ENCODE measurements at places on chromosomes 12 and 14. TPM values are rescaled to one million over a fixed set of nuclear protein-coding genes. Genes with fewer than 3 reads are reported as not detected.
A peak's percentile ranks its signal among the peaks of the same experiment; 100 is the strongest.

DNA sequence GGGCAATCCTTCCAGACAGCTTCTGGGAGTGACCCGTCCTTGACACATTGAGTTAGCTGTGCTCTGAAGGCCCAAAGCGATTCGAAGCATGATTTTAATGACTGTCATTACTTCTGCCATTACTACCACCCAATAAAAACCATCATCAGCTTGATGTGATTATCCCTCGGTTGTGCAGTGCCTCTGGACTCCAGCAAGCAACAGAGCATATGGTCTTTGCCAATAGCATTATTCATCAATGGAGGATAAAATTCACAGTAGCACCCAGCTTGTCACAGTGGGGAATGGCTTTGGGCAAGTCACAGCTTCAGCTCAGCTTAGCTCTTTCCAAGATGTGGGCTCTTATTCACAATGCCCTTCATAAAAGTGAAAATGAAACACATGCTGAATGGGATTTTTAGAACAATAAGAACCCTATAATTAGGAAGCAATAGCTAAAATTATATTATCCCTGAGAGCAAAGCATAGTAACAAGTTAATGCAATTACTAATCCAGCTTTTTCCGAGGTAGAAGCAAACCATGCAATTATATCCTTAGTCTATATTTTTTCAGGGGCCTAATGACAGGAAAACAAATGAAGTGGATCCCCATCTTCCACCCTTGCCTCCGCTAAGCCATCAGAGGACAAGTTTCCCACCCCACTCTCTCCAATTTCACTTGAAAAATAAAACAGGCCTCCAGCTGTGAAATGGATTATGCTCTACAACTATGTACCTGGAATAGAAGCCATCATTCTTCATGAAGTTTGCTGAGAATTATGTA is 163.0 kb upstream of the EEA1 start:
- no peak overlapping the region for H3K27ac ChIP-seq
- no peaks in the 10 kb centered on the region for H3K4me1 ChIP-seq
- no peaks in the 10 kb centered on the region for H3K36me3 ChIP-seq
- H3K4me3 ChIP-seq, result no peak overlapping the region
- DNase-seq, result no peak

SLC25A3 gene
- 1,140 TPM for total RNA-seq

DNA sequence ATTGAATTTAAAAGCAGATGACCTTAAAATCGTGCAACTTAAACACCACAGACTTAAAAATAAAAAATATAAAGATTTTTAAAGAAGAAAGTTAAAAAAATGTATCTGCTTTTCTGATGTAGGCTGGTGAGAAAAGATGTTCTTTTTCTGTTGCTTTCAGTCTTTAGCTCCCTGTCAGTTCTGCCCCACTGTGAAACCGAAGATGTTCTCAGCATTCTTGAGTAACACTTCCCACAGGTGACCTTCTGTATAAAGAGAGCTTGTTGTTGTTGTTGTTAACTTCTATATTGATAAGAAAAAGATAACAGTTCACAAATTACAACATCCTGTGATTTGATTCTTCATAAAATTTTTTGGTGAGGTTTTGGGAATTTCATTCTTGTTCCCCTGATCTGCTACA is 377.9 kb upstream of the RGS6 start:
- DNase-seq, result no peak
- no peak overlapping the region for H3K27ac ChIP-seq
- H3K4me3 ChIP-seq, result no peak overlapping the region
- no peaks in the 10 kb centered on the region for H3K27me3 ChIP-seq
- H3K36me3 ChIP-seq, result no peaks in the 10 kb centered on the region

GRCh38 chr12:1662761-1663439 is 28.0 kb upstream of the ADIPOR2 start:
- peaks cover 9% of the 10 kb centered on the region for H3K27me3 ChIP-seq
- peaks cover 9% of the 10 kb centered on the region for H3K4me1 ChIP-seq
- peak overlapping the region; percentile 16 for H3K4me3 ChIP-seq
- DNase-seq, result peak; percentile 65
- H3K27ac ChIP-seq, result no peak overlapping the region

DNA sequence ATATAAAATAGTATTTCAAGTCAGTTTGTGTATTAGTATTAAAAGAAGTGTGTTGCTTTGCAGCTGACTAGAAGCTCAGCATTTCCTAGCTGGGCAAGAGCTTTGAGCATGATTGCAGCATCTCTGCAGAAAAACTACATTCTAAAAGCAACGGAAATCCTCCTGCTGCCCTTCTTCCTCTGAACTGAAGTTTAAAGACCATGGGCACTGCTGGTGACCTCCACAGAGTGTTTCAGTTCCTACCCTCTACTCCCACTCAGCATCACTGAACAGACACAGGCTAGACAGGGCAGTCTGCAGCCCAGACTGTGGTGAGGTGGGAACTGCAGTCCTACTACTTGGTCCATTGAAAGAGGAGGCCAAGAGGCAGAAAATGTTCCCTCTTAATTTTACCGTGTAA is 59.0 kb downstream of the FAR2 start:
- no peaks in the 10 kb centered on the region for H3K27me3 ChIP-seq
- no peak overlapping the region for H3K27ac ChIP-seq
- no peaks in the 10 kb centered on the region for H3K4me1 ChIP-seq
- H3K4me3 ChIP-seq, result no peak overlapping the region
- DNase-seq, result no peak
- no peaks in the 10 kb centered on the region for H3K36me3 ChIP-seq

- H3K27ac ChIP-seq, result no peak overlapping the region
- H3K4me3 ChIP-seq, result no peak overlapping the region
- H3K27me3 ChIP-seq, result no peaks in the 10 kb centered on the region
- DNase-seq, result peak; percentile 92
- H3K4me1 ChIP-seq, result no peaks in the 10 kb centered on the region
Measured at GRCh38 chr14:56422703-56423213, 156.8 kb upstream of the TMEM260 start.

A2M gene
- 63.5 TPM for total RNA-seq

DNA sequence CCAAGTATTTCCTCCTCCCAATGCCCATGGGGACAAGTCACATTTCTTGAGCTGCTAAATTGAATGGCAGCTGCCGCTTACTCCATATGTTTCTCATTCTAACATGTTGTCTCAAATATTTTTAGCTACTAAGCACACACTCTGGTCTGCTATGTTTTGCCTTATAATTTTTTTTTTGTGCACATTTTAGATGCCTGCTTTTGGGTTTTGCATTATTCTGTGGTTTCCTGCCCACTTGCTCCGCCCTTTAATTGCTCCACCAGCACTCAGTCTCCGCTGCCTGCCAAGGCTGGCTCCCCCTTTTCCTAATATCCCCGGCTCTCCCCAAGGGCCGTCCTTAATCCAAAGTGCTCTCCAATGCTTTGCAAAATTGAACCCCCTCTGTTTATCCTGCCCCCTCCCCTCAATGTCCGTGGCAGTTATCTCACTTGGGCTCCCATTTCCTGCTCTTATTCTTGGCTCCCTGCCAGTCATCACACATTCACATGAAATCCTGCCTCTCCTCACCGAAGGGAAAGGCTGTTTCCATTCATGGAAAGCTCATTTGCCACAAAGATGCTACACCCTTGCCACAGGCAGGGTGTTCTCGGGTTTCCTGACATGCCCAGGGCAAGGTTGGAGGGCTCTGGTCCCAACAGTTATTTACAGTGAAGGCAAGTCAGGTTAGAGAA is 79.4 kb downstream of the C12orf75 start:
- DNase-seq, result peak; percentile 84
- no peaks in the 10 kb centered on the region for H3K4me1 ChIP-seq
- no peak overlapping the region for H3K27ac ChIP-seq

DNA sequence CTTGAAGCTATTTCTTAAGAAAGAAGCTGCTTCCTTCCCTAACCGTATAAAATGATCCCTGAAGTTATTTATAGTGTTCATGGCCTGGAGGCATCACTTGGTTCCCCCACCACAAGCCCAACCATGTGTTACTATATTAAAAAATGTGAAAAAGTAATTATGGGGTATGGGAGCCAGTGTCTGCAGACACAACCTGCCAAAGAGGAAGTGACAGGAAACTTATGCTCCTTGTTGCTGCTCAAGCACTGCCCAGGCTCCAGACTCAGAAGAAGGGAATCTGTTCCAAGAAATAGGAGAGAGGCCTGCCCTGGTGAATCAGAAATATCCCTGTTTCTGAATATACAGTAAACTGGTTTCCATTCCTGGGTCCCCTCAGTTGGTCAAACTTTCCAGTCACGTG is 217.2 kb upstream of the BMP4 start:
- no peaks in the 10 kb centered on the region for H3K36me3 ChIP-seq
- peaks cover 17% of the 10 kb centered on the region for H3K4me1 ChIP-seq
- H3K27me3 ChIP-seq, result no peaks in the 10 kb centered on the region
- no peak for DNase-seq
- no peak overlapping the region for H3K4me3 ChIP-seq

DNA sequence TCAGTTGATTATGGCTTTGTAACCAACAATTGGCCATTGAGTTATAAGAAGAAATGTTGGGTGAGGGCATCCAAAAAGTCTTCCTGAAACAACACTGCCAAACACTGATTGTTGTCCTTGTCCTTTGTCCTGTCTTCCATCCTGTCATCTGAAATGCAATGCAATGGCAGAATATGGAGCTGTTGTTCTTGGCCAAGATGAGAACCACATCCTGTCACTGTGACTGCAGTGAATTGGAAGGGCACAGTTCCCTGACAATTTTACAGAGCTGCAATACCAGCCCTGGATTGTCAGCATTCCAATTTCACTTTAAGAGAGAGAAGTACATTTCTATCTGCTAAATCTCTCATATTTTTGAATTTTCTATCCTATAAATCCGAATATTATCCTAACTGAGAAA is 613.3 kb downstream of the FLRT2 start:
- H3K27me3 ChIP-seq, result no peaks in the 10 kb centered on the region
- H3K27ac ChIP-seq, result no peak overlapping the region
- H3K36me3 ChIP-seq, result no peaks in the 10 kb centered on the region
- H3K4me3 ChIP-seq, result no peak overlapping the region
- DNase-seq, result no peak

AKAP3 gene
- 13.2 TPM for total RNA-seq

VWF gene
- 0.03 TPM for total RNA-seq

OR8S1 gene
- not detected for total RNA-seq

GRCh38 chr12:18320036-18320617 is 58.8 kb downstream of the PIK3C2G start:
- no peaks in the 10 kb centered on the region for H3K4me1 ChIP-seq
- H3K4me3 ChIP-seq, result no peak overlapping the region
- H3K27me3 ChIP-seq, result no peaks in the 10 kb centered on the region
- peak; percentile 81 for DNase-seq
- H3K36me3 ChIP-seq, result no peaks in the 10 kb centered on the region

DNA sequence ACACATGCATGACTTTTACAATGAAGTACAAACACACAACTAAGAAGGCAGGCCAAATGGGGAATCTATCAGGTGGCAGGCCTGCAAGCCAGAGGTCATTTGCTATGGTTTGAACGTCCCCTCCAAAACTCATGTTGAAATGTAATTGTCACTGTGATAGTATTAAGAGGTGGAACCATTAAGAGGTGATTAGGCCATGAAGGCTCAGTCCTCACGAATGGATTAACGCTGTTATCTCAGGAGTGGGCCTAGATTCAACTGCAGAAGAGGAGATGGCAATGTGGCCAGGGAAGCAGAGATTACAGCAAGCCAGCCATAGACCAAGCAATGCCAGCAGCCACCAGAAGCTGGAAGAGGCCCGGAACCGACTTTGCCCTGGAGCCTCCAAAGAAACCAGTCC is 13.5 kb upstream of the ACTR6 start:
- no peak for DNase-seq
- H3K4me1 ChIP-seq, result peaks cover 4% of the 10 kb centered on the region
- H3K27ac ChIP-seq, result peak overlapping the region; percentile 28
- H3K27me3 ChIP-seq, result no peaks in the 10 kb centered on the region
- H3K4me3 ChIP-seq, result no peak overlapping the region

PTHLH gene
- not detected for total RNA-seq

PSME1 gene
- 238 TPM for total RNA-seq

- no peaks in the 10 kb centered on the region for H3K27me3 ChIP-seq
- no peak overlapping the region for H3K4me3 ChIP-seq
- H3K4me1 ChIP-seq, result no peaks in the 10 kb centered on the region
- H3K27ac ChIP-seq, result no peak overlapping the region
- DNase-seq, result no peak
Measured at GRCh38 chr14:21347201-21347600, 36.6 kb downstream of the SUPT16H start.

GRCh38 chr14:78292003-78292402 is 121.8 kb downstream of the NRXN3 start:
- H3K27me3 ChIP-seq, result no peaks in the 10 kb centered on the region
- DNase-seq, result no peak
- no peaks in the 10 kb centered on the region for H3K36me3 ChIP-seq
- no peak overlapping the region for H3K4me3 ChIP-seq
- H3K4me1 ChIP-seq, result no peaks in the 10 kb centered on the region
- no peak overlapping the region for H3K27ac ChIP-seq

DNA sequence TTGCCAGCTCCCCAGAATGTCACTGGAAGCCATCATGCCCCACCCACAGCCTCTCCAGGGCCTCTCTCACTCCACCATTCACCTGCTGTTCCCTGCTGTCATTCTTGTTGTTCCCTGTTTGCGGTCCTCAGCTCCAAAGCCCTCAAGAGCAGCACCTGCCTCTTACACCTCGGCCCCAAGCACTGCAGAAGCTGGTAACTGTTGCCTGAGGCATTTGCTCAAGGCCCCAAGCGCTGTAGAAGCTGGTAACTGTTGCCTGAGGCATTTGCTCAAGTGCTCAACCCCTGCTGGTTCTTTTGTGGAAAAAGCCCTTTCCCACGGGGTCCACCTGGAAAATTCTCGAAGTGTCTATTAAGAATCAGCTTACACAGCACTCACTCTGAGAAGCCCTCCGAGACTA is 78.0 kb downstream of the ARL6IP4 start:
- DNase-seq, result no peak
- H3K4me1 ChIP-seq, result peaks cover 31% of the 10 kb centered on the region
- no peaks in the 10 kb centered on the region for H3K27me3 ChIP-seq
- H3K4me3 ChIP-seq, result no peak overlapping the region
- no peaks in the 10 kb centered on the region for H3K36me3 ChIP-seq

DNA sequence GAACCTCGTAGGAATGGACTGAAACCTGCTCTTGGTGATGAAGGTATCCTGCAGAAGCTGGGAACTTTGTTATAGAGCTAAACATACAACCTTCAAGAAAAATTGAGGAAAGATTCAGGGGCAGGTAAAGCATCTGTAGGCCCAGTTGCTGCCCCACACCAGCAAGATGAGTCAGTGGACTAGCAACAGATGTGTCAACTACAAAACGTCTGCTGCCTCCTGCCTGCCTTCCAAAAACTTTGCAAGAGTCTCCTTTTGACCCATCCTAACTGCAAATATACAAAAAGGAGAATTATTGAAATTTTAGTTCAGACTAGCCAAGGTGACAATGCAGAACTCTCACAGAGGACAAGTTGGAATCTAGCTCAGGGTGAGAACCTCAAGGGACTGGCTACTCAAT is 60.9 kb upstream of the TMTC1 start:
- no peaks in the 10 kb centered on the region for H3K27me3 ChIP-seq
- no peaks in the 10 kb centered on the region for H3K4me1 ChIP-seq
- no peak overlapping the region for H3K27ac ChIP-seq
- no peak overlapping the region for H3K4me3 ChIP-seq

- DNase-seq, result no peak
- H3K4me1 ChIP-seq, result no peaks in the 10 kb centered on the region
- no peak overlapping the region for H3K4me3 ChIP-seq
- H3K27me3 ChIP-seq, result no peaks in the 10 kb centered on the region
- no peaks in the 10 kb centered on the region for H3K36me3 ChIP-seq
Measured at GRCh38 chr12:22348208-22348607, 13.7 kb upstream of the ST8SIA1 start.
